Endothelial cell (in vitro differentiated cells): ENCODE measurements at places on chromosomes 12 and 14. TPM values are rescaled to one million over a fixed set of nuclear protein-coding genes. Genes with fewer than 3 reads are reported as not detected.
A peak's percentile ranks its signal among the peaks of the same experiment; 100 is the strongest.

DNA sequence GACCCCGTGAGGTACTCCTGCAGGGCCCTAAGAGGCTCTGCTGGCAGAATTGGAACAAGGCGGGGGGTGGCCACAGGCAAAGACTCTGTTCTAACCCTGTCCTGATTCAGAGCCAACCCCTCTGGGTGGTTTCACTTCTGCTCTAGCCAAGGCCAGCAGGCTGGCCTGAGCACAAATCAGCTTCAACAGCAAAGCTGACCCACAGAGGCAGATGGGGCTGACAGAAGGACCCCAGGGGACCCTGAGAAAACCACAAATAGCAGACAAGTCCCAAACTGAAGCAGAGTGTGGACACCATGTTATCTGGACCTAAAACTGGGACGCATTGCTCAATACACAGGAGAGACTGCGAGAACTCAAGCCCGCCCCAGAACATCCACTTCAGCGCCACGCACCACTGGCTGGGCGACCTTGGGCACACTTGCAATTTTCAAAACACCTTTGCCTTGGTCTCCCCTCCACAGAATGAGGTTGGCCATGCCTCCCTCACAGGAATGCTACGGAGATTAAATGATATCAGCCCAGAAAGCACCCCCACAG lies 76.4 kb upstream of the DICER1 start:
- no peak for DNase-seq

Gene CLEC4A
- total RNA-seq: 0.82 TPM

GRCh38 chr12:77907936-77908335 lies 77.2 kb downstream of the NAV3 start:
- DNase-seq: no peak

Gene DPF3
- 3.0 TPM for total RNA-seq

DNA sequence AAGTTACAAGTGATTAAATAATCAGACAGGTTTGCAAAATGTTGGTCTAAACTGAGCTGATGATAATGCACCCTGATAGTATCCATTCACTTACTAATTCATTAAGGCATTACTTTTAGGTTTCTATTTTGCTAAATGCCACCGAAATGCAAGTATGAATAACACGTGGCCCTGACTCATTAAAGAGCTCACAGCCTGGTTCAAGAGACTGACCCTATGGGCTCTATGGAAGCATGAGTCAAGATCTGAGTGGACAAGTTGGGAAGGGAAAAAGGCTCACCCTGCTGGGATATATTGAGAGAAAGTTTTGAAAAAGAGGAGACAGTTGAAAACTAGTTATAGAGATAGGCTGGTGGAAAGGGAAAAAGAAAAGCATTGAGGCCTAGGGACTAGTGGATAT lies 14.8 kb upstream of the LRRC9 start:
- no peak for DNase-seq

GRCh38 chr14:92519246-92520101 lies 5.9 kb downstream of the RIN3 start:
- no peak for DNase-seq

DNA sequence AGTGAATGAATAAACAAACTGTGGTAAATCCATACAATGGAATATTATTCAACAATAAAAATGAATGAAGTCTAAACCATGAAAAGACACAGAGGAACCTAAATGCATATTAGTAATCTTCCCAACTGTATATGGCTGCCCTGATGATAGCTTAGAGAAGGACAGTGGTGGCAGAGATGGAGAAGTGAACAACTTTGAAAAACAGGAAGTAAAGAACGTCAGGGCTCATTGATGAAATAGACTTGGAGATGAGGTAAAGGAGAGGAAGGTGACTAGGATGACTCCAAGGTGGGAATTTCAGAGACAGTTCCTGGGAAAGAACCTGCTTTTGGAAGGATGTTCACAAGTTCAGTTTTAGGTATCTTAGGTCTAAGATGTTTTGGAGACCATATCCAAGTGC lies 36.3 kb upstream of the NT5DC3 start:
- no peak for DNase-seq

Gene RAD9B
- total RNA-seq: 0.54 TPM

DNA sequence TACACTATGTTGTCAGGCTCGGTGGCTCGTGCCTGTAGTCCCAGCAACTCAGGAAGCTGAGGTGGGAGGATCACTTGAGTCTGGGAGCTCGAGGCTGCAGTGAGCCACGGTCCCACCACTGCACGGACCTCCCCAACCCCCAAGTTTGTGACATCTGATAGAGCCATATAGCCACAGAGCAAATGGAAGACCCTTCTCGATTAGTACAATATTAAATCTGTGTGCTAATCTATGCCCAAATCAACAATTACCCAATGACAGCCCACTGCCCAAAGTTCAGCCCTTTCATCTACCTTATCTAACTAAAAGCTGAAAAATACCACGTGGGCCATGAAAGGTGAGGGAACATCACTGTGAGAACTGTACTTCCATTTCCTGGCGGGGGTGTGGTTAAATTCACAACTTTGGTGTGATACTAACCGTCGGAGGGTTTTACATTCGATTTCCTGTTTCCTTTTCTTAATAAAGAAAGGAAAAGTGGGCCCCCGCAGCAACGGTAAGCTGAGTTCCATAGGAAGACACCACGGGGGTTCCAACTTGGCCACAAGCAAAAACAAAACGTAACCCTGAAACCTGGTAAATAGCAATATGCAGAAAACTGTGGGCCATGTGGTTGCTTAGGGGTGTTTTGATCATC lies 31.2 kb upstream of the FOS start:
- no peak for DNase-seq

- no peak for DNase-seq
These were observed 28.7 kb downstream of the CCDC59 start for GRCh38 chr12:82329508-82329907.

Gene TGM1
- 1.7 TPM for total RNA-seq

DNA sequence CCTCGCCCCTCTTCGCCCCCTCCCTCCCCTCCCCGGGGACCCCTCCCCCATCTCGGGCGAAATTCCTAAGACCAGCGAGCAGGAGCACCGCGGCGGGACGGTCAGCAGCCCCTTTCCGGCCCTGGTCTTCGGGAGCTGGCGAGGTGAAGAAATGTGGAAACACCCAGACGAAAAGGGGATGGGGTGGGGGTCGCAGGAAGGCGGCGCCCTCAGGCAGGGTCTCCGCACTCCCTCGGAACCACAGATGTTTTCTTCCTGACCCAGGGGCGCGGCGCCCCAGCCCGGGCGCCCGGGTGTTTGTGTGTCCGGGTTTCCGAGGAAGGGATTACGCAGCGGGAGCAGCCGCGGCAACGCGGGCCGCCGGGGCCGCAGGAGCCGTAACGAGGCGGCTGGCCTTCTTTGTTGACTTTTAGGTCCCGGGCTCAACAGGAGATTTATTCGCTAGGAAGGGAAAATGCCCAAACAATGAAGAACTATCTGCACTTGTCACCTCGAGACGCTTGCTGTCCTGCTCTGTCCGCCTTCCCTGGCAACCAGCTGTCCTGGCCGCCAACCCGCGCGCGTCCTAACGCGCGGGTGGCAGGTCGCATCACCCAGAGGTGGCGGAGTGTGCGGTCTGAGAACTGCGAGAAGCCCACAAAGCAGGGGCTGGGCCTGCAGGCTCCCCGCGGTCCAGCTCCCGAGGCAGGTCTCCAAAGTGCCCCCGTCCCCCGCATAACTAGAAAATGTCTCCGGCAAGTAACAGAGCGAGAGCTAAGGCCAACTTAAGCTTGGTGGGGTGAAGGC lies 7.0 kb downstream of the FOXA1 start:
- peak; percentile 61 for DNase-seq

DNA sequence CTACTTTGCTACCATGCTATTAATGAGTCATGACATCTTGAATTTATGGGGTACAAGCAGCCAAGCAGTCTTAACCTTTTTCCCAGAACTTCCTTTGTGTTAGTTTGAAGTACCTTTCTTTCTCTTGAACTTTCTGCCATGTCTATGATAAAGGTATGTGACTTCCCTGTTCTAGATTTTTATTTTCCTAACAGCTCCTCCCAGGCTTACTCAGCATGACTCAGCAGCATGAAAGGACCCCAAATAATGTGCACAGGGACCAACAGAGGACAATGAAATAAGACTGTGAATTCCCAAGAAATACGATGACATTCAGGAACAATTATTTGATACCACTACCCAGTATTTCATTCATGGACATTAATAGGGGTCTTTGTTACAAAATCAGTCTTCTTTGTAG lies 60.0 kb downstream of the TTC6 start:
- no peak for DNase-seq

DNA sequence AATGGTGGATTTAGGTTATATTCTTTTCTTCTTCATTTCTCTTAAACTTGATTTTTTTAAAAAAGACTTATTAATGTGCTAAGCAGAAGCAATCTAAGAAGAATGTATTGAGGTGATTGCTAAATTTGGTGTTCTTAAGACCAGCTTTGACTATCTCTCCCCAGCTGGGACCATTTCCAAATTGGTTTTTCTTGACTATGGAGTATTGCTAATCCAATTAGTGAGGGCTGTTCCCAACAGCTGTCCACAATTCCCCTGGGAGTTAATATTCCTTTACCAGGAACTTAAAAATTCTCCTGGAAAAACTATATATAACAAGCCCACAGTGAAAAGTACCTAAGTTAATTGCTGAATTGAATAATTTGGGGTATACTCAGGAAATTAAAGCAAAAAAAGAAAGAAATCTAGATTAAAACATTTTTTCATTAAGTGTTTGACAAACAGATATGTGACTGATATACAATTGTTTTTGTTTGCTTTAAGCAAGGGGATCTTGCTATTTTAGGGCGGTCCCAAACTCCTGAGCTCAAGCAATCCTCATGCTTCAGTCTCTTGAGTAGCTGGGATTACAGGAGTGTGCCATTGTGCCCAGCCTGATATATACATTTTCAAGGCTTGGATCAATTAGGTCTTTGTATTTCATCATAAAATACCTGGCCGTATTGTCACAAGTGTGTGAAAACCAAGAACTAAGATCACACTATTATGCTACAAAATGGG lies 105.0 kb downstream of the FAR2 start:
- no peak for DNase-seq

DNA sequence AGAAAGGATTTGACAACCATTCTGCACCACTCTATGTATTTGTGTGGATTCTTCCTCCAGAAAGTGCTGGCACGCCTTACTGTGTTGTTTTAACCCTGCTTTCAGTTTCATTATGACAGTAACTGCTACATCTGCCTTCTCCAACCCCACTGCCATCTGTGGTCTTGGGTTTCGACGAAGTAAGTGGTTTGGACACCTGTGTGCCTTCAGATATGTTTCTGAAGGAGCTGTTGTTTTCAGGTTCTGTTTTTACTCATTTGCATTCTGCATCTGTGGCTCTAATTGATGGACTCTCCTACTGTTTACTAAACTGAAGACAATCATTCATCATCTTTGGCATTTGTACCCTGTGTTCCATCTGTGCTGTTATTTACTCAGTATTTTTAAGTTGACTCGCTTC lies 4.1 kb downstream of the TSHR start:
- no peak for DNase-seq

DNA sequence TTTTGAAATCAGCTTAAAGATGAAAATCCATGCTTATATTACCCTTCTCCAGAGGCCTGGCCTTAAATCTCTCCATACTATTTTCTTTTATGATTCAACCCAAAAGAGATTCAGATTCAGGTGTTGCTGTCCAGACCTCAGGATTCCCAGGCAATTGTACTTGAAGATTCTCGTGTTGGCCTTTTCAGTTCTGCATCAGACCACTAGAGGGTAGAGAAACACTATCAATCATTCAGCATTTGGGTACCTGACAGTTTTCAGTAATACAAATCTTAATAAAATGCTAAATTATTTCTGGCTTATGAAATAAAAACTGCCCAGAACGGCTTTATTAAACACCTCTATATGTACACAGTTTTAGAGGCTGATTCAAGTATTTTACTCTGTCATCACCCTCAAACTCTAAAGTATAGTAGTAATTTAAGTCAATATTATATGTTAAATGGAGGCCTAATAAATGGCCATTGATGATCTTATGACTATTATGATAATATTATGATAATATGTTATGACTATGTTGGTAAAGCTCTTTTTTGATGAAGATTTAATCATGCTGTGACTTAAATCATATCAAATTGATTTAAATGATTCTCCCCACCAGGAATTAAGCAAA lies 301.1 kb downstream of the DUSP6 start:
- peak; percentile 44 for DNase-seq

DNA sequence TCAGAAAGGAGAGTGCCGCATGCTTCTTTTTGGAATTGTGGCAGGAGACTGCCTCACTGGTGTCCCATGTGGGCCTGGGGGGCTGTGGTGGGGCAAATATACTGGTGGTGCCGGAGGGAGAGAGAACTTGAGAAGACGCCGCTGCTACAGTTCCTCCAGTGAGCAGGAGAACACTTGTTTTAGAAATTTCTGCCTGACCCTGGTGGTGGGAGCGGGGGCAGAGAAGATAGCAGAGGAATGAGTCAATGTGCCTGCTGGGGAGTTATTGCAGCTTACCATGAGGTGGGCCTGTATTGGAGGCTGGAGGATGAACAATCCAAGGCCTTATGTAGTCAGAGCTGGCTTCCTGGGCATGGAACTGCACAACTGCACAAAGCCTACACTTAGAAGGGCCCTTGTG lies 211.8 kb downstream of the SNAPC1 start:
- no peak for DNase-seq

Gene LPAR5
- total RNA-seq: 2.7 TPM

DNA sequence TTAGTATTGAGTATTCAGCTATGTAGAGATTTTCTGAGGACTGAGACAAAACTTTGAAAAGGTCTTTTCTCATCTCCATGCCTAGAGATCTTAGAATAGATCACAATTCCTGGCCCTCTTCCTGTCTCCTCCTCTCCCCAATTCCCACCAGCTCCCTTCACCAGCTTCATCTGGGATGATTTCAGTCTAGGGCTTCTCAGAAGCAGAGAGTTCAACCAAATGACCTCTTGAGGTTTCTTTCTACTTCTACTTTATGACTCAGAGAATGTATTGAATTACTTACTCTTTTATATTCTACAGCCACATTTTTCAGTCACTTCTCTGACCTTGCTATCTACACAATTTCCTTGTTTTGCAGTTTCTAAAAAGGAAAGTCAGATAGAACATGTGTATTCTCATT lies 19.4 kb upstream of the SNX6 start:
- DNase-seq: no peak

DNA sequence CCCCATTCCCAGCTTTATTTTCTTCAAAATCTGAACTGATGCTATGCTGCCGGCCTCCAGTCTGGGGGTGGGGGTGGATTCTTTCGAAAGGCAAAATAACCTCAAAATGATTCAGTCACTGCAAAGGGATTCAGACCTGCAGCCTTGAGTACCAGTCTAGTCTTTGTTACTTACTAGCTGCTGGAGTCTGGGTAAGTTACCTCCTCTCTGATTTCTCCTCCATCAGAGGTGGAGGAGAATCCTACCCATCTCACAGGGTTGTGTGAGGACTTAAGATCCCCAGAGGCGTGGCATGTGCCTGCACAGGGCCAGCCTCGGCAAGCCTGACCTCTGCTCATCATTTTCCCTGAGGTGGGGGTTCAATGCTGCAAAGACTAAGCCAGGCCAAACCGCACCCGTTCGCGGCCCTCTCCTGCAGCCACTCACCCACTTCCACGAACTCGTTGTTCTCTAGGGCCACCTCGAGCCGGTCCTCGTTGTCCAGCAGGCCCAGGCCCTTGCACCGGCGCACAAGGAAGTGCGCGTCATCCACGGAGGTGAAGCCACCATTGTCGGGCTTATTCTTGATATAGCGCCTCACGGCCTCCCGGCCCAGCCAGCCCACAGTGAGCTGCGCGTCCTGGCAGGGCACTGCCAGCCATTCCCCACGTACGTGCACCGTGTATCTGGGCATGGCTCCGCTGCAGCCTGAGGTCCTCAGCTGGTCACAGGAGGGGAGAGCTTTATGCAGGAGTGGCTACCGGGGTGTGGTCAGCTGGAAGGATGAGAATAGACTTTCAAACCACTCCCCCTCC lies 709 bp downstream of the HAL start:
- no peak for DNase-seq
